Osteoblast (primary cell): ENCODE measurements at places on chromosomes 4 and X. TPM values are rescaled to one million over a fixed set of nuclear protein-coding genes. Genes with fewer than 3 reads are reported as not detected.

- H3K27ac ChIP-seq, result no peak overlapping the region
- DNase-seq, result peak; percentile 65
- H3K27me3 ChIP-seq, result peaks cover 2% of the 10 kb centered on the region
- no peaks in the 10 kb centered on the region for H3K4me1 ChIP-seq
- no peak overlapping the region for H3K4me3 ChIP-seq
Observed at GRCh38 chrX:44747969-44748368, 95.9 kb upstream of the DUSP21 start.

GRCh38 chr4:177901786-177902185 is 459.5 kb upstream of the AGA start:
- no peak overlapping the region for H3K4me3 ChIP-seq
- no peak for DNase-seq
- H3K36me3 ChIP-seq, result no peaks in the 10 kb centered on the region
- H3K27me3 ChIP-seq, result no peaks in the 10 kb centered on the region

DNA sequence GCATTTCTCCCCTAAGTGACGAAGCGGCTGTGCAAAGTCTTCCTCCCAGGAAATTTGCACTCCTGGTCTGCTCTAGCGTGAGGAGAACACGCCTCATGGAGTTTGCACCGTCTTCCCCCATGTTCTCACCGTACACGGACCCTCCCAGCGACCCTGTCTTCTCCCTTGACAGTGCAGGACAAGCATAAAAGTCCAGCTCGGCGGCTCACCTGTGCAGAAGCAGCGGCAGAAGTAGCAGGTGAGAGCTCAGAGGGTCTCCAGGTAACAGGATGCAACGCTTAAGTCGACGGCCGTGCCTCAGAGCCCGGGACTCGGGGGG is 314 bp downstream of the P2RY8 start:
- no peaks in the 10 kb centered on the region for H3K4me1 ChIP-seq
- H3K36me3 ChIP-seq, result no peaks in the 10 kb centered on the region
- no peak overlapping the region for H3K4me3 ChIP-seq
- no peak overlapping the region for H3K27ac ChIP-seq
- no peaks in the 10 kb centered on the region for H3K27me3 ChIP-seq

DNA sequence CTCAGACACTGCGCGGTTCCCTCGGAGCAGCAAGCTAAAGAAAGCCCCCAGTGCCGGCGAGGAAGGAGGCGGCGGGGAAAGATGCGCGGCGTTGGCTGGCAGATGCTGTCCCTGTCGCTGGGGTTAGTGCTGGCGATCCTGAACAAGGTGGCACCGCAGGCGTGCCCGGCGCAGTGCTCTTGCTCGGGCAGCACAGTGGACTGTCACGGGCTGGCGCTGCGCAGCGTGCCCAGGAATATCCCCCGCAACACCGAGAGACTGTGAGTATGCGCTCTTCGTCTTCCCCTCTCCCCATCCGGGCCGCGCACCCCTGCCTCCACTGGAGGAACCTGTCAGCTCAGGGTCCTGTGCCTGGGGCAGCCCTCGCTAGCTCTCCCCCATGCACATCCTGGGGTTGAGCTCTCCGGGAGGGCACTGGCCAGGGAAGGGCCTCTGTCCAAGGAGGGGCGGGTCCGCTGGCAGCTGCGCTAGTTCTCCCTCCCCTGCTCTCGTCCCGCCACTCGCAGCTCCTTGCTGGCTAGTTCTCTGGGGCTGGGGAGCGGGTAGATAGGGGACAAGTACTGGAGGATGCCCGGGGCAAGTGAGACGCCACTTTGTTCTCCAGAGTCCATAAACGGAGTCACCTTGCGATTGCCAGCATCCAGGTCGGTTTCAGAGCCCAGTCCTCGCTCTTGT is 2.2 kb downstream of the SLIT2 start:
- no peaks in the 10 kb centered on the region for H3K36me3 ChIP-seq
- H3K4me3 ChIP-seq, result peak overlapping the region; percentile 91
- peak; percentile 96 for DNase-seq
- H3K27me3 ChIP-seq, result no peaks in the 10 kb centered on the region

Gene CFAP299
- 1.5 and 2.5 TPM in 2 replicates for total RNA-seq

Gene ZNF711
- total RNA-seq, result 1.4 and 1.5 TPM in 2 replicates

Gene USP17L28
- total RNA-seq, result not detected in 2 replicates

Gene SYP
- total RNA-seq, result 0.29 and 0.36 TPM in 2 replicates
